ENCODE measurements at places on chromosomes 12 and 14. TPM values are rescaled to one million over a fixed set of nuclear protein-coding genes. Genes with fewer than 3 reads are reported as not detected.

Gene DHRS7
- total RNA-seq = 152 TPM

Gene PSME2
- 82.7 TPM for total RNA-seq

Gene OASL
- 1.2 TPM for total RNA-seq

Gene FOXG1
- total RNA-seq = not detected

Gene AKAP5
- 0.17 TPM for total RNA-seq

Gene MSRB3
- 31.3 TPM for total RNA-seq

Gene ADCY4
- 1.3 TPM for total RNA-seq

Gene CMA1
- total RNA-seq = not detected

Gene LMO3
- total RNA-seq = 0.50 TPM

Gene BAZ1A
- total RNA-seq = 35.2 TPM

Gene ACYP1
- total RNA-seq = 7.4 TPM

Gene PPP1R3E
- total RNA-seq = 2.6 TPM

Gene TAS2R42
- not detected for total RNA-seq
